ENCODE measurements at places on chromosomes 6 and 20. TPM values are rescaled to one million over a fixed set of nuclear protein-coding genes. Genes with fewer than 3 reads are reported as not detected.
A peak's percentile ranks its signal among the peaks of the same experiment; 100 is the strongest.

Gene SEL1L2
- not detected for total RNA-seq

Gene NDRG3
- 24.0 TPM for total RNA-seq

DNA sequence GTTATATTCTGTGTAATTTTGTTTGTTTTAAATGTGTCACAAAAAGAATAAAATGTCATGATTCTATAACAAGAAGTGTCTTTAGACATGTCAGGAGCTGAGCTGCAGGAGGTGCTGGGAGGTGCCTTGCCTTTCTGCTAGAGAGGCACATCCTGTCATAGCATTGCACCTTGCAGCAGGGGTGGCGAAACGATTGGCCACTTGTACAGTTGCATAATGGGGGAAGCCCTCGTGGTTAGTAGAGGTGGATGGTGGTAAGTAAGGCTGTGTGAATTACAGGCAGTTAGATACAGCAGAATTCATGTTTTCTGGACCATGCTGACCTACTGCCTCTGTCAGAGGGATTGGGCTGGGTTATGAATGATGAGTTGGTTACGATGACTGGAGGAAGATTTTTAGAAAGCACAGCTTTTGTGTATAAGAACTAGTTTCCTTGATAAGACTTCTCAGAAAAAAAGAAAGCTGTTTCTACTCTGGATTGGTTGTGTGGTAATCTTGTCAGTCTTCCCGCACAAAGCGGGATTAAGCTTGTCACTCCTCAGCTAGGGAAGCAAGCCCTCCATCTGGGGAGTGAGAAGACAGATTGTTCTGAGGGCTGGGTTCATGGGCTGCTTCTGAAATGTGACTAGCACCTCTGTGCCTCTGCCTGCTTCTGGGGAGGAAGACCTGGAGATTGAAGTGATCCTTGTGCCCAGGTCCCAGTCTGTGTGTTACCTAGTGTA, 74.9 kb downstream of the FOXO3 start:
- no peak overlapping the region for H3K27ac ChIP-seq
- peaks cover 47% of the 10 kb centered on the region for H3K4me1 ChIP-seq
- no peak overlapping the region for H3K4me3 ChIP-seq
- H3K27me3 ChIP-seq, result no peaks in the 10 kb centered on the region
- DNase-seq, result no peak

DNA sequence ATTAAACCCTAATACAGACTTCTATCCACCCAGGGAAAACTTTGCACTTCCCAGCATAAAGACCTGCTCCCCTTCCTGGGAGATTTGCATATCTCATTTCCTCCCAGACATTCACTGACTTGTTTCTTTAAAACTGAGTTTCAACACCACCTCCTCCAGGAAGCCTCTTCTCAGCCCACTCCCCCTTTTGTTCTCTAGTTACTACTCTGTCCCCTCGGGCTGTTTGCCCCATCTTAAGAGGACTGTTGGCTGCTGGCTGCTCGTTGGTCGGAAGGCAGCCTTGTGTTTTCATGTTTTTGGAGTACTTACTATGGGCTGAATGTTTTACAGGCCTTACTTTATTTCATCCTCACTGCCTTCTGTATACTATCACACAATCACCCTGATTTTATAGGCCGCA, 6.6 kb downstream of the ARHGAP40 start:
- H3K4me3 ChIP-seq, result no peak overlapping the region
- H3K4me1 ChIP-seq, result peaks cover 6% of the 10 kb centered on the region
- no peak overlapping the region for H3K27ac ChIP-seq
- peak; percentile 15 for DNase-seq

DNA sequence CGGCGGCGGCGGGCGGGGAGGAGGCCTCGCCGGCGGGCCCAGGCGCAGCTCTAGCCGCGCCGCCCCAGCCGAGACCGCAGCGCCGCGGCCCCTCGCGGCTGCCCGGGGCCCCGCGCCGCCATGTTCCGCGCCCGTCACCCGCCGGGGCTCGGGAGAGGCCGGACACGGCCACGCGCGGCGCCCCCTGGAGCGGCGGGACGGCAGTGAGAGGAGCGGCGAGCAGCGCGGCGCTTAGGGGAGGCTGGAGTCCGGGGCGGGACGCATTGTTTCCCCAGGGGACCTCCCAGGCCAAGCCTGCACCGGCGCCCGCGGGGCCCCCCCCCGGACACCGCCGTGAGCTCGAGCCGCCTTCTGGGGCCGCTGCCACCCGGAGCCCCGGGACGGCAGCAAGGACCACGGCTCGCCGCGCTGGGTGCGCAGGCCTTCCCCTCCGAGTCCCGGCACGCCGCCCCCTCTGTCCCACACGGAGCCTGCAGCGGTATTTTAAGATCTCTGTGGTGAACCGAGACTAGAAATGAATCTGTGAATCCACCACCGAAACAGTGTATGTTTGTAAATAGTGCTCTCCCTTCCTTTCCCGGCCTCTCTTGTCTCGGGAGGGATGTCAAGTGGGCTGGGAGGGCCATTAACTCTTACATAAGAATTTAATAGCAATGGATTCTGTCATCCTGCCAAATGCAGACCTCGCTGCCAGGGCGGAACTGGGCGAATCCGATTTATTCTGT, 424 bp upstream of the KIF13A start:
- peaks cover 13% of the 10 kb centered on the region for H3K27me3 ChIP-seq
- H3K4me3 ChIP-seq, result peak overlapping the region; percentile 83
- peaks cover 36% of the 10 kb centered on the region for H3K4me1 ChIP-seq
- no peaks in the 10 kb centered on the region for H3K36me3 ChIP-seq

GRCh38 chr6:41785689-41786450, 1.6 kb upstream of the TOMM6 start:
- peaks cover 22% of the 10 kb centered on the region for H3K4me1 ChIP-seq
- no peak overlapping the region for H3K27ac ChIP-seq
- peak overlapping the region; percentile 100 for H3K4me3 ChIP-seq
- DNase-seq, result peak; percentile 57

- H3K4me1 ChIP-seq, result peaks cover 22% of the 10 kb centered on the region
- H3K36me3 ChIP-seq, result no peaks in the 10 kb centered on the region
- DNase-seq, result no peak
- no peak overlapping the region for H3K27ac ChIP-seq
- H3K4me3 ChIP-seq, result no peak overlapping the region
These were observed 36.8 kb upstream of the TLDC2 start for GRCh38 chr20:36839150-36839549.

DNA sequence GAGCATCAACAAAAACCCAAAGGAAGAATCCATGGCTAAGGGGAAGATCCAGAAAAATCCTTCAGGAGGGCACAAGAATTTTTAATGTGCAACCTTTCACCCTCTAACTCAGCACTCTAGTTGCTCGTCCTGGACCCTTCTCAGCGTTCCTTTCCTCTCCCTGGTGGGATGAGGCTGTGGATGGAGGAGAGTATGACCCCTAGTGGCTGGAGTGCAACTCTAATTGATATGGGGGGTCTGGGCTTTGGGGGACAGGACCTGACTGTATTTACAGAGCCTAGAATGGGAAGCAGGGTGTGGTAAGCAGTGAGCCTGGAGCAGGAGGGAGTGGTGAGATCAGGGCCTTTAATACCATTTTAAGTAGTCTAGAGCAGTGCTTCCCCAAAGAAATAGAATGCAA, 83.9 kb upstream of the CEP85L start:
- H3K4me1 ChIP-seq, result no peaks in the 10 kb centered on the region
- H3K27ac ChIP-seq, result no peak overlapping the region
- peak; percentile 83 for DNase-seq
- H3K36me3 ChIP-seq, result no peaks in the 10 kb centered on the region
- H3K27me3 ChIP-seq, result no peaks in the 10 kb centered on the region

DNA sequence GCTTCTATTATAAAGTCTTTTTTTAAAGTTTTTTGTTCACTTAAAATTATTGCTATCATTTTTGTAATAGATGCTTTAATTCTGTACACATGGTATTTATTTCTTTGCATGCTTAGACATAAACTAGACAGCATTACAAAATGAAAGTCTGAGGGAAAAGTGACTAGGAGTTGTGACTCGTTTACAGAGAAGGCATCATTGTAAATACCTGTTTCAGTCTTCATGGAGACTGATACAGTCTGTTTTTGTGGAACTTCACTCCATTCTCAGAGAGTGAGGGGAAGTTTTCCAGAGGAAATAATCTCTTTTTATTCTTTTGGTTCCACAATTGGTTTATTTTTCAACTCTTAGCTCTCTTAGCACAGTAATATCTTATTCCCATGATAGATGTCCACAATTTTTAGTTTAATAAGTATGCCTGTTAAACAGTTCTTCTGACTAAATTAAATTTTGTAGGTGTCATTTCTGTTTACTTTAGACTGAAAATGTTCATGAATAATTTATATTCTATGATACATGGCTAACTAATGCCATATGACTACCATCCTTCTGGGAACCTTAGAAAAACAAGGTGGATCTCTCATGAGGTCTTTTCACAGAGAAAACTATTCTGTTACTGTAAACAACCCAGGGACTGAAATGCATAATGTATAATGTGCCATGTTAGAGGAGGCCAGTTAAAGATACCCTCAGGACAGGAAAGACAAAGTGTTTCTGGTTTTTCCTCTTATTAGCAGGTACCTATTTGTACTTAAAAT, 69.2 kb downstream of the MYO6 start:
- no peak overlapping the region for H3K4me3 ChIP-seq
- no peaks in the 10 kb centered on the region for H3K36me3 ChIP-seq
- no peaks in the 10 kb centered on the region for H3K27me3 ChIP-seq
- no peak for DNase-seq

GRCh38 chr6:145502416-145502815, 232.9 kb downstream of the EPM2A start:
- H3K27me3 ChIP-seq, result no peaks in the 10 kb centered on the region
- no peaks in the 10 kb centered on the region for H3K36me3 ChIP-seq
- no peak for DNase-seq
- H3K4me3 ChIP-seq, result no peak overlapping the region

All from GM23338 (cell line).